ENCODE measurements at places on chromosomes 7 and 10. TPM values are rescaled to one million over a fixed set of nuclear protein-coding genes. Genes with fewer than 3 reads are reported as not detected.

- DNase-seq = no peak
These were observed 121.6 kb downstream of the OAT start for GRCh38 chr10:124296813-124297788.

GRCh38 chr7:159141660-159142059 lies 3.0 kb downstream of the VIPR2 start:
- DNase-seq = no peak

CEP55 gene
- 6.0 TPM for polyA plus RNA-seq

DNA sequence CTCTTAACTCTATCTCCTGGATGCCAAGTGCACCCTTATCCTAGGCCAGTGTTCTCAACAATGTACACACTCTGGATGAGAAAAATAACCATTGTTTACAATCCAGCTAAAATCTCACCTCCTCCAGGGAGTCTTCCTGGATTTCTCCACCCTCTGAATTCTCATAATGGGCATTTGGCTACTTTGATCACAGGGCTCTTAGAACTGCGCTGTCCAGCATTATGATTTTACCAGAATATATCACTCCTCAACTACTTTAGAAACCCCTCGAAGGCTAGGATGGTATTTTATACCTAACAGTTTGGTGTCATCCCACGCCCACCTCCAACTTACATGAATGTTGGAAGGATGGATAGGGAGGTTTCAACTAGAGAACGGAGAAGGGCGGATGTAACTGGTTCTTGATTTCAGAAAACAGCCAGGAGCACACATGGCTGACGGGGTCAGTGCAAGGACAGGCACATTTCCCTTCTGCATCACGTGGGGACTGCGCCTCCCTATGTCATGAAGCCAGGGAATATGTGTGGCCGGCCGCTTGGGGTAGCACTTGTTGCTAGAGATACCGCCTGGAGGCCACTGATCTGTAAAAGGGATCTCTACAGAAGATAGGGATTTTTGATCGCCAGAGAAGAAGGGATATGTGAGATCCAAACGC lies 1.2 kb upstream of the ATP6V0E2 start:
- peak; percentile 83 for DNase-seq

GRCh38 chr10:118412932-118413331 lies 70.8 kb upstream of the FAM204A start:
- DNase-seq = no peak

GRCh38 chr7:67393903-67394302 lies 397.3 kb downstream of the TYW1 start:
- DNase-seq = no peak

FOXP2 gene
- polyA plus RNA-seq = 9.3 TPM

All from hindlimb muscle (tissue), 1 donor.